ENCODE measurements at places on chromosomes 16 and 17.

- DNase-seq: no peak
Measured at GRCh38 chr17:64547319-64547718, 40.5 kb downstream of the CEP95 start.

DNA sequence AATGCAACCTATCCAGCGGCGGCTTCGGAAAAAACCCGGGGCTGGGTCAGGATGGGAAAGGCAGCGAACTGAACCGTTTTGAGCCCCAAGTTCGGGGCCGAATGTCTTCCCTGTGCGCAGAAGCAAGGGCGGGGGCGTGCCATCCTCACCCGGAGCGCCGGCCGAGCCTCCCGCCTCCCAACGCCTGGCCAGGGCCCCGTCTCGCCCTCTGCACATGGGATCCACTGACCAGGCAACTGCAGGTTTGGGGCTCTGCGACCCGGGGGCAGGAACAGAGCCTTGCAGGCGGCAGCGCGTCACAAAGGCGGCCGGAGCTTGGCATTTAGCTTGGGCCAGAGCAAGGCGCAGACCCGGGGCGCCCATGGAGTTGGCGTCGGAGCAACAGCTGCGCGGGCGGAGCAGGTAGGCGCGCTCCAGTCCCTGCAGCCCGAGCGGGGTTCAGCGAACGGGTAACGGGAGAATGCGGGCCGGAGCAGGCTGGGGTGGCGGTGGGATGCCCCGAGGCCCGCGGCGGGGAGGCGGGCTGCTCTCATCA lies at the start of gene FBXO39:
TSS of gene FBXO39 (plus strand) at position 345 of the 535 bp plus-strand sequence. CDS start 3,654 bp downstream, outside the sequence.
- DNase-seq: no peak

GRCh38 chr16:23786964-23787561 lies 32.2 kb downstream of the CHP2 start:
- no peak for DNase-seq

GRCh38 chr17:28705074-28705659 lies 6.5 kb downstream of the PROCA1 start:
- no peak for DNase-seq

- DNase-seq: no peak
Measured at GRCh38 chr16:11681556-11681955, 13.3 kb downstream of the SNN start.

- no peak for DNase-seq
Measured at GRCh38 chr17:2414446-2415064, 13.7 kb upstream of the MNT start.

DNA sequence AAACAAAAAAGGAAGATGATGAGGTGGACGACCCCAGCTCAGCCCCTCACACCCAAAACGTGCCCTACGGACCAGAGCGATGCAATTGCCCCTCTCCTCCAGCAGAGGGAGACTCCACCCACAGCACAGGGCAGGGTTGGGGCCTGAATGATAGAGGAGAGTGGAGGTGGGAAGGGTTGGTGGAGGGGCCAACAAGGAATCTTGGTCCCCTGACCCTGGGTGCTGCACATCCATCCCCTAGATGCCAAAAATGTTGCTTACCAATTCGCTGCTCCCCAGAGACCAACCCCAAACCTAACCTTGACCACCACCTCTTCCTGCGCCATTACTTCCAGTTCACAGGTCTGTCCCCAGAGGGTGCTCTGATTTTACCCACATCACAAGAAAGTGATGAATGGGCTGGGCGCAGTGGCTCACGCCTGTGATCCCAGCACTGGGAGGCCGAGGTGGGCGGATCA lies 12.9 kb downstream of the P2RX5 start:
- peak; percentile 64 for DNase-seq
